ENCODE measurements at places on chromosomes 7 and 10. TPM values are rescaled to one million over a fixed set of nuclear protein-coding genes. Genes with fewer than 3 reads are reported as not detected.
A peak's percentile ranks its signal among the peaks of the same experiment; 100 is the strongest.

GRCh38 chr7:155001756-155002410, 1.0 kb downstream of the PAXIP1 start:
- H3K4me3 ChIP-seq = peak overlapping the region; percentile 61
- no peak overlapping the region for H3K27ac ChIP-seq
- H3K27me3 ChIP-seq = no peaks in the 10 kb centered on the region
- no peak for DNase-seq
- peaks cover 3% of the 10 kb centered on the region for H3K4me1 ChIP-seq

DNA sequence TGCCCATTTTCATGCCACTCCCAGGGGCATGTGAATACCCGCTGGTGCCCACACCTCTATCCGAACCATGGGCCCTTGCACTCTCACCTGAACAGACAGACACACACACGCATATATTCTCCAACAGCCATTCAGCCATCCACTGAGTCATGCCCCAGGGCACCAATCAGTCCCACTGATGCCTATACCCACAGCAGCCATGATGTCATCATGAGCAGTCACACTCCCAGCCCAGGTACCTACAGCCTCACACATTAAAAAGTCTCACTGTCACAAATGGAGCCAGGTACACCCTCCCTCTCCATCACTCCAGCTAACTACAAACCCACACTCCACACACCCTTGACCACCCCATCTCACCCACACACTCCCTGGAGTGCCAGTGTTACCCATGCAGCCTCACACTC, 12.2 kb downstream of the VSIR start:
- no peak for DNase-seq
- peaks cover 4% of the 10 kb centered on the region for H3K4me1 ChIP-seq
- no peaks in the 10 kb centered on the region for H3K27me3 ChIP-seq
- no peak overlapping the region for H3K27ac ChIP-seq
- no peaks in the 10 kb centered on the region for H3K36me3 ChIP-seq
- no peak overlapping the region for H3K4me3 ChIP-seq

GRCh38 chr10:129042776-129043595, 424.1 kb upstream of the MGMT start:
- H3K27me3 ChIP-seq = peaks cover 2% of the 10 kb centered on the region
- no peak overlapping the region for H3K27ac ChIP-seq
- H3K4me1 ChIP-seq = no peaks in the 10 kb centered on the region
- H3K4me3 ChIP-seq = no peak overlapping the region

GRCh38 chr7:4800926-4801838, 25.8 kb downstream of the AP5Z1 start:
- no peaks in the 10 kb centered on the region for H3K36me3 ChIP-seq
- H3K27me3 ChIP-seq = no peaks in the 10 kb centered on the region
- no peak for DNase-seq
- H3K4me3 ChIP-seq = no peak overlapping the region
- no peak overlapping the region for H3K27ac ChIP-seq

GRCh38 chr10:114064151-114065048, 20.7 kb downstream of the ADRB1 start:
- no peak for DNase-seq
- H3K4me1 ChIP-seq = no peaks in the 10 kb centered on the region
- H3K27me3 ChIP-seq = no peaks in the 10 kb centered on the region
- no peak overlapping the region for H3K4me3 ChIP-seq

GRCh38 chr10:7202793-7203355, 208.0 kb downstream of the SFMBT2 start:
- H3K4me1 ChIP-seq = no peaks in the 10 kb centered on the region
- no peaks in the 10 kb centered on the region for H3K27me3 ChIP-seq
- H3K4me3 ChIP-seq = no peak overlapping the region
- no peak for DNase-seq
- H3K36me3 ChIP-seq = no peaks in the 10 kb centered on the region

DNA sequence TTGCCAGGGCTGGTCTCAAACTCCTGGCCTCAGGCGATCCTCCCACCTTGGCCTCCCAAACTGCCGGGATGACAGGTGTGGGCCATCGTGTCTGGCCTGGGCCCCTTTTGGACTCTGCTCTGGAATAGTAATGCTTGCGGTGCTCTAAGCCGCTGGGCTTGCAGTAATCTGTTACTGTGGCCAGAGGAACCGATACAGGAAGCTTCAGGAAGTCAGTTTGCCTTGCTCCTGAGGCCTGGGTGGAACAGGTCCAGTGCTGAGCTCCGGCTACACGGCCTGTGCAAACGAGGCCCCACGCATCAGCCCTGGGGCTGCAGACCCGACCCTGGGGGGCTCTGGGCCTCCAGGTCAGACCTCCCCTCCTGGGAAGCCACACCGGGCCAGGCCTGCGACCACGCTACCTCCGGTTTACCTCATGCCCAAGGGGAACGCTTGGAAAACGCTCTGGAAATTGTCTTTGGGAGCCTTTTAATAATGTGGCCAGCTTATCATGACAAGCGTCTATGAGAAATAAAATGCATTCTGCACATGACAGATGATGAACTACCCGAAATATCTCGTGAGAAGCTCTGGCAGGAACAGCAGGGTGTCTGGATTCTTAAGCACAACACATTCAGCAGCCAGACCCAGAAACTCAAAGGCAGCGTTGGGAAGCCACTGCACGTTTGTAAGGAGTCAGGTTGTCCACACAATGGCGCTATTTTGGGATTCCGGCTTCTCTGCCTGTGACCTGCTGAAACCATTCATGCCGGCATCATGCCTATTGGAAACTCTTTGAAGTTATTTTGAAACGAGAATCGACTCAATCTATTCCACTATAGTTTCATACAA, 10.1 kb upstream of the ADAP1 start:
- no peak overlapping the region for H3K27ac ChIP-seq
- H3K4me3 ChIP-seq = no peak overlapping the region
- no peaks in the 10 kb centered on the region for H3K27me3 ChIP-seq
- peaks cover 5% of the 10 kb centered on the region for H3K4me1 ChIP-seq

DNA sequence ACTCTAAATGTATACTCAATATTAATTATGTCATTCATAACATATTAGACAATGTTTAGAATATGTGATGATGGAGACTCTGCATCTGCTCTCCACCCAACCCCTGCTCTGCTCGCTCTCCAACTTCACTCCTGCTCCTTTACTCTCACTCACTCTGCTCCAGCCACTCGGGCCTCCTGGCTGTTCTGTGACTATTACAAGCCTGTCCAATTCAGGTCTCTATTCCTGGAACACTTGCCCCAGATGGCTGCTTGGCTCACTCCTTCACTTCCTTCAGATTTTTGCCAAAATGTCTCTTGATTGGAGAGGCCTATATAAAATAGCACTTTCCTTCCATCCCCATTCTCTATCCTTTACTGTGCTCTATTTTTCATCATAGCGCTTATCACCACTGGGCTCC, 84.8 kb downstream of the HBP1 start:
- H3K4me3 ChIP-seq = no peak overlapping the region
- H3K4me1 ChIP-seq = no peaks in the 10 kb centered on the region
- DNase-seq = no peak
- no peaks in the 10 kb centered on the region for H3K27me3 ChIP-seq

- no peaks in the 10 kb centered on the region for H3K4me1 ChIP-seq
- no peak overlapping the region for H3K4me3 ChIP-seq
- H3K27ac ChIP-seq = no peak overlapping the region
- H3K27me3 ChIP-seq = no peaks in the 10 kb centered on the region
- H3K36me3 ChIP-seq = no peaks in the 10 kb centered on the region
Measured at GRCh38 chr10:69494626-69495558, 43.6 kb downstream of the TSPAN15 start.

DNA sequence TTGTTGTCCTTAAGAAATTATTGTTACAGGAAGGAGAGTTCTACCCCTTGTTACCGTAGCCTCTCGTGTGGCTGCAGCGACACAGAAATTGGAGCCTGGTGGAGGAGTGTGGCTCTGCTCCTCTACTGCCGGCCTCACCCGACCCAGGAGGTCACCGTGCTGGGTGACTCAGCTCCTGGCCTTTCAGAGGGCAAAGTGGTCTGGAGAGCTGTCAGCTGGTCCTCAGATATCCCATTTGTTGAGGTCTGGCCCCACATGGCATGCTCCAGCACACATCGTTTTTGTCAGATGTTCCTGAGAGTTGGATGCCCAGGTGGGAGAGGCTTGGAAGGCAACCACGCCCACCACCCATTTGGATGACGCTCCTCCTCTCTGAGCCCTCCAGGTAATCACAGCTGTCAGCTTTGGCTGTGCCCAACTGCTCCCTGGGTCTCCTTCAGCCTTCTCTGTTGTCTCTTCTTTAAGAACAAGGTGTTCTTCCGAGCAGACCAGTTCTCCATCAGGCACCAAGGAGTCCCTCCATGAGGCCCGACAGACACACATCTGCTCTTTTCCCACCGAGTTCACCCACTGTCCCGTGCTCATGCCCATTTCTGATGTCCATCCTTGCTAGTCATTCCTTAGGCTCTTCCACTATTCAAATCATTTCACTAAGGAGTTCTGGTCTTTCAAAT, 80.3 kb downstream of the RAMP3 start:
- H3K4me1 ChIP-seq = peaks cover 5% of the 10 kb centered on the region
- H3K36me3 ChIP-seq = no peaks in the 10 kb centered on the region
- H3K27me3 ChIP-seq = no peaks in the 10 kb centered on the region
- H3K27ac ChIP-seq = no peak overlapping the region

GRCh38 chr7:23654508-23654907, 25.5 kb upstream of the FAM221A start:
- H3K4me3 ChIP-seq = no peak overlapping the region
- no peaks in the 10 kb centered on the region for H3K27me3 ChIP-seq
- no peak overlapping the region for H3K27ac ChIP-seq
- DNase-seq = no peak
- no peaks in the 10 kb centered on the region for H3K36me3 ChIP-seq
- H3K4me1 ChIP-seq = no peaks in the 10 kb centered on the region

BICC1 gene
- 136 TPM for total RNA-seq

FFAR4 gene
- 1.0 TPM for total RNA-seq

SYNPO2L gene
- 0.38 TPM for total RNA-seq

MRC1 gene
- total RNA-seq = 67.8 TPM

C10orf53 gene
- total RNA-seq = not detected

PIP gene
- 0.47 TPM for total RNA-seq

UPK3BL2 gene
- total RNA-seq = 21.6 TPM

Measured in kidney (tissue), 22 donors.